ENCODE measurements at places on chromosomes 5 and 9.

GRCh38 chr9:82939451-82939850 is 123.5 kb downstream of the RASEF start:
- DNase-seq, result no peak

DNA sequence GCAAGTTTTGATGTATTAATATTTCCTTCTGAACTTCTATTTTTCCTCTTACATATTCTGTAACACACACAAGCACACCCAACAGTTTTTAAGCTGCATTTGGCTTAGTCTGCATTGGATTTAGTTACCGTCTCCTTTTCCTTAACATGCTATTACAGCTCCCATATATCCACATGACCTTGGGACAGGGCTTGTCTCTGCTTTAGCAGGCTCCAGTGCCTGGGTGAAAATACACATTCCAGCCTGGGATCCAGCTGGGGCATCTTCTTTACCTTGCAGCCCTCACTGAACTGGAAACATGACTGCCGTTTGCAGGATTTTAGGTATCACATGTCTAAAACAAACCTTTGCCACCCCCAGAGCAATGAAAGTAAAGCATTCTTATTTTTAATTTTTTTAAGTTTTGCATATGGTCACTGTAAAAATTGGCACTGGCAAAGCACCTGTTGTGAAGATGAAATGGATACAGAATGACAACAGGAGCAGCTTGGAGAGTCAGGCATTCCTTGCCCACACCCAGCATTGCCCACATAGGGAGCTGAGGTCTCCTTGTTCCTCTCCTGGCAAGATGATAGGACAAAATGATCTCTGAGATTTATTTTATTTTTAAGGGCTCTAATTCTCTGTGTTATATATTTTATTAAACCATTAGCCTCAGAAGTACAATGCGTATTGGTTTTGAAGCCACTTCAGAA is 4.0 kb downstream of the GADD45G start:
- DNase-seq, result no peak

GRCh38 chr9:133782157-133783130 is 44.3 kb upstream of the SARDH start:
- DNase-seq, result no peak

DNA sequence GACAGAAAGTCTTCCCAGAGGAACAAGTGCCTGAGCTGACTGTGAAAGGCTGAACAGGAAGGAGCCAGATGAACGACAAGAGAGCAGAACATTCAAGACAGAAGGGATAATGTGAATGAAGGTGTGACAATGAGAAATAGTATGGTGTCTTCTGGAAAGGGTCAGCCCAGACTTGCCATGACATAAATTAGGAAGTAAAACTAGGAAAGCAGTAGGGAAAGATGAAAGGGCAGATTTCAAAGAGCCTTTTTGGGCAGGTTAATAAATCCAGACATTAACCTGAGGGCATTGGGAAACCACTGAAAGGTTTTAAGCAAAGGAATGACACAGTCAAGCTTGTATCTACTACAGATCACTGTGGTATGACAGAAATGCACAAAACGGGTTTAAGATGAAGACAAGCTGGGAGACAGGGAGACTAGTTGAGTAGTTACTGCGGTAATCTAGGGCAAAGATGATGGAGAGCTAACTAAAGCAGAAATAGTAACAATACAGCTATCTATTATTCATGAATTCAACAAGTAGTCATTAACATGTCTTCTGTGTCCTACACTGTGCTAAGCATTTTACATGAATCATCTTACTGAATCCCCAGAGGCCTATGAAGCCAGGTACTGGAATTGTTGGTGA is 580.9 kb upstream of the WWC1 start:
- no peak for DNase-seq

GRCh38 chr9:9412241-9412640 is 1200.6 kb downstream of the PTPRD start:
- DNase-seq, result no peak

- DNase-seq, result no peak
Measured at GRCh38 chr5:158056130-158056825, 197.3 kb upstream of the CLINT1 start.

DNA sequence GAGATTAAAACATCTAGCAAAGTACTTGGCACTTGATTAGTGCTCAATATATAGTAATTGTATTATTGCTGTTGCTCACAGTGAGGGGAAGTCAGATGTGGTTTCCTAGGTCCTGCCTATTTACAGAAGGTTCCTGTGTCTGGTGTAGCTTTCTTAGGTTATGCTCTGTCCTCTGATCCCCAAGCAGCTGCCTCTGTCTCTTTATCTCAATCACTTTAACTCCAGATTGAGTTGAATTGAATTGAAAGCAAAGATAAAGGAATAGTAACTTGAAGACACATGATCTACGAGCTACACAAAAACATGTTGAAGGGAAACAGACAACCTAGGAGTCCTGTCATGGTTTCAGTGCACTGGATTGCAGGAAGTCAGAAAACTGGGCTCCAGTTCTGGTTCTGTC is 113.9 kb upstream of the ADAMTSL1 start:
- no peak for DNase-seq

DNA sequence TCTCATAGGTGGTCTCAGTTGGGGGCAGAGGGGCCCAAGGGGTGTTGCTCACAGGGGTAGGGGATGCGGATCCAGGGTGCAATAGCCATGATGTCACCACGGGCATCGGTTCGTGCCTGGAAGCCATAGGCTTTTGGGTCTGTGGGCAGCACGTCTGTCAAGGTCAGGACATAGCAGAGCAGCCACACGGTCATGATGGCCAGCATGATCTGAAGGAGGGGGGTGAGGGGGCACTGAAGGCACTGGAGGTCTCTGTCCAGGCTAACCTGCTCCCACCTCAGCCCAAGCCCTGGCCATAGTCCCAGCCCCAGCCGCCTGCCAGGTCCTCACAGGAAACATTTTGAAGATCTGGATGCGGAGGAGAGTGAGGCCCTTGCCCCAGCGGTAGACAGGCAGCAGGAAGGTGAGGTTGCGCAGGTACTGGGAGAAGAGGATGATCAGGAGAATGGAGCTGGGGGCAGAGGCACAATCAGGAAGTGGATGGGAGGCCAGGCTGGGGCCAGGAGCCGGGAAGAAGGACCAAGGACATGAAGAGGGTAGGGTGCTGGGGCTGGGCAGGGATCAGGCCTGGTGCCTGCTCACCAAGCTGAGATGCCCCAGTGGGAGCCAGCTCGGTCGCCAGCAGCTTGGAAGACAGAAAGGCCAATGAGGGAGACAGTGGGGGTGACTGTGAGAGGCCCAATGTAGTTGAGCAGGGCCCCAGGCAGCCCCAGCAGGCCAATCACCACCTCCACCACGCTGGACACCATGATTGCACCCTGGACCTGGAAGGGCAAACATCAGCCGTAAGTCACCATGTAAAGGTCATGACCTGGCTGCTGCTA is 3.3 kb downstream of the SLC23A1 start:
- no peak for DNase-seq

GRCh38 chr5:135178476-135179155 is 144.6 kb upstream of the PITX1 start:
- DNase-seq, result no peak

GRCh38 chr5:60972231-60972630 is 27.2 kb downstream of the NDUFAF2 start:
- no peak for DNase-seq

- DNase-seq, result no peak
Measured at GRCh38 chr9:112065806-112066606, 109.1 kb downstream of the SUSD1 start.

DNA sequence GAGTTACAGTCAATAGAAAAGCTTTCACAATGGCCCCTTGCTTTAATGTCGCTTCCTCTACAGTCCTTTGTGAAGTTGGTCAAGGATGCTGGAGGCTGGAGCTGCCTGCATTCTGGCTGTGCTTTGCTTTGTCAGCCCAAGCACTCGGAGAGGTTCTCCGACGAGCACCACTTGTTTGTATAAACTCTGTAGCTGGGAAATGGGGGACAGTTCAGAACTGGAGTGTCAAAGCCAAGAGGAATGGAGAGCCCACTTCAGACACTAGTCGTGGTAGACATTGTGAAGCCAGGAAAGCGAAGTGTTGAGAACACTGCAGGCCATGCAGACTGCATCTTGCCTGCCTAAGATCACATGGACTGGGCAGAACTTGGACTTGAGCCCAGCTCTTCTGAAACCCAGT is 330.3 kb downstream of the GADD45G start:
- no peak for DNase-seq

DNA sequence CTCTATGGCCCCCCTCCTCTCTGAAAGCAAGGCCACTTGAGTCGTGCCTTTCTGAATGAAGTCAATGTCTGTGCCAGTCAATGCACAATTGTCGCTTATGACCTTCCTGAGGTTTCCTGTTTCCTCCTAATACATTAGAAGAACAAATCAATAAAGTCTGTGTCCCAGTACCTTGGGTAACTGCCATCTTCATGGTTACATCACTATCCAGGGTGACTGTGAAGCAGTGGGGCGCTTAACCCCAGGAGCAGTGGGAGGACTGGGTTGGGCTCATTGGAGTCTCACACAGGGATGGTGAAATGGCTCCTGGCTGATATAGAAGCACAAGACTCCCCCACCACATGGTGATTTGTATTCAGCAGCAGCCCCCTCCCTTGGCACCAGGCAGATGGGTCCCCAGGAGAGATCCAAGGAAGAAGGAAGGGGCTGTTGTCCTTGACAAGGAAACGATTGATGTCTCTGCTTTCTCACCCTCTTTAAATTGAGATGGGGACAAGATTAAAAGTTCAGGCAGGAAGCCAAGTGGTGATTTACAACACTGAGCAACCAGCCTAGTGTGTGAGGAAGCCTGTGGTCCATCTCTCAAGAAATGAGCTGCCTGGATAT is 261.9 kb upstream of the ZNF462 start:
- DNase-seq, result no peak

GRCh38 chr9:133812941-133813748 is 75.0 kb upstream of the SARDH start:
- DNase-seq, result no peak

DNA sequence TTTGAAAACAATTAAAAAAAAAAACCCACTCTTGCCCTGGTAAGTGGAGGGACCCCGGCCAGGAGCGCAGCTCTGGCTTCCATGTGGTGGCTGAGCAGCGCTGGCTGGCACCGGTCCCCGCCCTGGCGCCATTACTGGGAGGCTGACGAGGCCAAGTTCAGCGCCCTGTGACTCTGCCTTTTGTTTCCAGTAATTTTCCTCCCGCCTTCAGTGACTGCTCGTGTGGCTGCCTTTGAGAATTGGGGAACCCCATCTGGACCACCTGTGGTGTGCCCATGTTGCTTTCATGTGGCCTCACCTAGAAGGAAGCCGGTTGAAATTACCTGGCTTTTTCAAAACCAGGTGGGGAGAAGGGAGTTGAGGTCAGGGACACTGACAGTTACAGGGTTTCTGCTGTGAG is 136.1 kb downstream of the GAPVD1 start:
- no peak for DNase-seq

DNA sequence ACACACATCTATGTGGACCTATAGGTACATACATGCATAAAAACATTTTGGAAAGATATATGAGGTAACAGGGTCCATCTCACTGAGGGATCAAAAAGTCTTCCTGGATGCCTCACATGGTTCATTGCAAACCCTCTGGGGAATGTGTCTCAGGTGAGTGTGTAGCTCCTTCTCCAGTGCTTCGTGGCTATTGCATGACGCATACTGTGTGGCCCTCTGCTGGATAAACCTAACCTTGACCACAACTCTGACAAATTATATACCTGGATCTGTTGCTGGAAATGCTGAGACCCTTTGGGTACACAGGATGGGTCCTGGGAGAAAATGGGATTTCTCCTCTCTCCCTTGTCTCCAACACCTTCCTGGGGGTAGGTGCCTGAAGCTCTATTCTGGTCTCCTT is 91.9 kb downstream of the JAKMIP2 start:
- no peak for DNase-seq

DNA sequence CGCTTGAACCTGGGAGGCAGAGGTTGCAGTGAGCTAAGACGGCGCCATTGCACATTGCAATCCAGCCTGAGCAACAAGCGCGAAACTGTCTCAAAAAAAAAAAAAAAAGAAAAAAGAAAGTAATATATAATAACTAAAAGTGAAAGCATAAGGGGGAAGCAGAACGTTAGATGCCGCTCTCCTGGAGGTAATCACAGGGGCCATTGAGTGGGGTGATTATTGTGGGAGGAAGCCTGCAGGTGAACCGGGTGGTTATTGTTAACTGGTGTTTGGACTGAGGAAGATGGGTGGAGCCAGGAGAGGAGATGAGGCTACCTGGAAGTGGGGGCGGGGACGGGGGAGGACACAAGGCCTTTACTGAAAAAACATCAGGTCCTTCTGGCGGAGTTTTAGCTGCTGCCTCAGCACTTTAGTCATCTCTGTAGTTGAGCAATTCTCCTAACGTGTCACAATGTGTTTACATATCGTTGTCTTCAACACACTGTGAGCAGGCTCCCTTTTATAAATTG is 5.3 kb upstream of the TJP2 start:
- no peak for DNase-seq

DNA sequence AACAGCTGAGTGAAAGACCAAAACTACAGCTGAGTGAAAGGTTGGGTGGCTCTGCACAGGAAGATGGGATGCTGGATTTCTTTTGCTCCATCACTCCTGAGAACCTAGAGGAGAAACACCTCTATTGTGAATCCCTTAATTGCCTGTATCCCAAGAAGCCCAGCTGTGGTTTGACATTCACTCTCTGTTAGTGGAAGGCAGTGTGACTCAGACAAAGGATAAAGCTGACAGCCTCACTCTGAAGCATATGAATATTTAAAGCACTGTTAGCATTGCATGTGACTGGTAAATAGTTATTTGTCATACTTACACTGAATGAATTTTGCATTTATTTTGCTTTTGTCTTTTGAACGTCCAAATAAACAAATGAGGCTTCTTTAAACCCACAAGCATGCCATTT is 367.1 kb upstream of the RIOK2 start:
- no peak for DNase-seq

- no peak for DNase-seq
Measured at GRCh38 chr5:73104326-73104725, 16.0 kb upstream of the TMEM171 start.

DNA sequence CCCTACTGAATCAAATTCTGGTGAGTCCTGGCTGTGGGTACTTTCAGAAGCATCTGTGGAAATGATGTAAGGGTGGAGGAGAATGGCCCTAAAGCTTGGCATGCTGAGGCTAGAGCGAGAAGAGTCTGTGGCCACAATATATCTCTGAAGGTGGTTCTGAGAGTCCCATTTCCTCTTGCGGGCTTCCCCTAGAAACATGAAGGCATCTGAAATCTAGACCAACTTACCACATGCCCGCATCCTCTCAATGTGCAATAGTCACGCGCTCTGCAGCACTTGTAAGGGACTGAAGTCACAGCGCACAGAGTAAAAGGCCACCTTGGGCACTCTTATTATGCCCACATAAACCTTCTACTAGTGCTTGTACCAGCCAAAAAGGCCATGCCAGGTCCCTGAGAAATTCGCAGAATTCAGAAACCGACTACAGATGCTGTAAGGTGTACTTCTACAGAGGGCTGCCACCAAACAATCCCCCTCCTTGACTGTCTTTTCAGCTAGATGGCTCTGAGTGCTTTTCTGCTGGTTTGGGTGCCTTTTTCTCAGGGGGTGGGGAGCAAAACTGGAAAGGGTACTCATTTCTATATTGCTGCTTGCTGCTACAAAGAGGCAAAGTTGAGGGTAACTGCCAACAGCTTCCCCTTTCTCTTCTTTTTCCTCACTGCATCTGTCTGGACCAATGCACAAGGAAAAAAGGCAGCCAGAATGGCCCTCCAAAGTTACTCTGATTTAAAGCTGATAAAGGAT is 107.3 kb downstream of the ZDHHC21 start:
- DNase-seq, result no peak

GRCh38 chr5:61624553-61625136 is 292.6 kb downstream of the ZSWIM6 start:
- DNase-seq, result no peak

All from NCI-H1048 (cell line).